ENCODE measurements at places on chromosomes 6 and 20. TPM values are rescaled to one million over a fixed set of nuclear protein-coding genes. Genes with fewer than 3 reads are reported as not detected.

Gene LCA5
- total RNA-seq: 1.6 TPM

Gene ZSCAN23
- total RNA-seq: 2.5 TPM

Gene TULP1
- total RNA-seq: not detected

Gene EDN1
- 88.5 TPM for total RNA-seq

Gene RAD21L1
- total RNA-seq: not detected

Gene MACROD2
- total RNA-seq: 0.95 TPM

Gene CDC5L
- 22.1 TPM for total RNA-seq

Gene LRRN4
- not detected for total RNA-seq

Gene FRK
- 0.11 TPM for total RNA-seq

Gene BPIFA1
- not detected for total RNA-seq

Gene SALL4
- total RNA-seq: 0.09 TPM

Gene OTOR
- total RNA-seq: not detected

Gene FAM217A
- total RNA-seq: not detected

Gene GGTLC1
- total RNA-seq: not detected

Gene MEI4
- not detected for total RNA-seq

Gene MED20
- 37.0 TPM for total RNA-seq

Gene C6orf62
- total RNA-seq: 90.1 TPM

Gene ANKEF1
- total RNA-seq: 0.43 TPM

Gene KIFC1
- 3.1 TPM for total RNA-seq

Gene FAM162B
- 6.5 TPM for total RNA-seq

Gene LAMP5
- total RNA-seq: 7.8 TPM

Gene NHSL1
- 42.2 TPM for total RNA-seq

Gene APOBEC2
- total RNA-seq: not detected

Gene WFDC9
- not detected for total RNA-seq

Gene USP49
- 1.4 TPM for total RNA-seq

Gene BPIFB2
- not detected for total RNA-seq

Gene SPEF1
- under 0.01 TPM for total RNA-seq

Gene RIMS4
- total RNA-seq: not detected

Gene FOXF2
- total RNA-seq: under 0.01 TPM

Measured in dermis lymphatic vessel endothelial cell (primary cell).